ENCODE measurements at places on chromosomes 16 and 17.
A peak's percentile ranks its signal among the peaks of the same experiment; 100 is the strongest.

DNA sequence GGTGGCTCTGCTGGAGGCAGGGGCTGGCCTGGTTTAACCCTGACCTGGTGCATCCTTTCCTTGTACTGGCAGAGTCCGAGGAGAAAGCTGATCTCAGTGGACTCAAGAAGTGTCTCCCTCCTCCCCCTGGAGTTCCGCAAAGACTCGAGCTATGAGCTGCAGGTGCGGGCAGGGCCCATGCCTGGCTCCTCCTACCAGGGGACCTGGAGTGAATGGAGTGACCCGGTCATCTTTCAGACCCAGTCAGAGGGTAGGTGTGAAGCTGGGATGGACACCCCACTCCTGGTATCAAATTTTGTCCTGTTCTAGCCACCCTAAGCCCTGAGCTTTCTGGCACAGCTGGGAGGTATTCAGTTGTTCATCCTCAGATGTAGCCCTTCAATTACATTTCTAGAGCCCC is 42.5 kb downstream of the IL21R start:
- no peak for DNase-seq

GRCh38 chr16:54356391-54356790 is 69.8 kb upstream of the IRX3 start:
- DNase-seq, result no peak

DNA sequence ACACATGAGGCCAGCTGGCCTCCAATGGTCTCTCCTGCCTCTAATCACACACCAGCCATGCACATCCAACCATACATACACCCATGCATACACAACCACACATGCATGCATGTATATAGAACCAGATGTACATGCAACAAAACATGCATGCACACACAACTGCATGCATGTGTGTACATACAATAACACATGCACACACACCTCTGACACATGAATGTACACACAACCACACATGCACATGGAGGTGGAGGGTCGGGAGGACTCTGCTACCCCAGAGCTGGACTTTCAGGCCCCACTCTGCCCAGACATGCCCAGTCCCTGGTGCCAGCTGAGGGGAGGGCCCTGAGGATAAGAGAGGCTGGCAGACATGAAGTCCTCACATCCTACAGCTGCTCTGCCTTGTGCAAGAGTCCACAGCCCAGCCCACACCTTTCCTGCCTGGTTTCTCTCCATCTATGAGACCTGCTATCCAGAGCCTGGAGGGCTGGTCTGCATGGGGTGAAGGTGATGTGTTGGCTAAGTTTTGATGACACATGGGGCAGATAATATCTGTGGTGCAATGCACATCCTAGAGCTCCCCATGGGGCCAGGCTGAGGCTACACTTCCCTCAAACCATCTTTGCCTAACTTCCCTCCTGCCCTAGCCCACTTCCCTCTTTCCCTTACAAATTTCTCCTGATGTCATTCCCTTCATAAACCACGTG is 50.9 kb upstream of the SDK2 start:
- DNase-seq, result no peak

DNA sequence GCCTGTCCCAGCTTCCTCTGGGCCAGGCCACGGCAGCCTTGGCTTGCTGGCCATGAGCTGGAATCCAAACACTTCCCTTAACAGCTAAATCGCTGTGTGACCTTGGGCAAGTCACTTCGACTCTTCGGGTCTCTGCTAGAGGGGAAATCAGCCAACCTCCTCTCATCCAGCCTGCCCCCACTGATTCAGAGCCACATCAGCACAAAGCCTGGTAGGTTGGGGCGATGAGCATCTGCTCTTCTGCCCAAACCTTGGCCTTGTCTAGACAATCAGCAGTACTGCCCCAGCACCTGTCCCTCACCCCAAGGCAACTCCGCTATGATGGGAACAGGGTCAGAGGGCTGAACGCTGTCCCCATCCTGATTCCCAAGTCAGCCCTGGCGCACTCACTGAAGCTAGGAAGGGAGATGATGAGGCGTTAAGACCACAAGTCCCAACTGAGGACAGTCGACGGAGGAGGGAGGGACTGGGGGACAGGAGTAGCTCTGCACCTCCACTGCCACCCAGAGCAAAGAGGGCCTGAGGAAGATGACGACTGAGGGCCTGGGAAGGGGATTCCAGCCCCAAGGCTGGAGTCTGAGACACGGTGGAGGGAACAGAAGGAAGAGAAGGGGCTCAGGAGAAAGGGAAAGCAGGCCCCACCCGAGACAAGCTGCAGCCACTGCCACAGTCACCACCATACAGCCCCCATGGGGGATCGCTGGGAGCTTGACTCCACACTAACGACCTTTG is 1.3 kb downstream of the CLUH start:
- no peak for DNase-seq

- DNase-seq, result no peak
These were observed 47.8 kb downstream of the ANKFY1 start for GRCh38 chr17:4215882-4216570.

- DNase-seq, result no peak
These were observed 10.7 kb downstream of the UTP4 start for GRCh38 chr16:69143116-69143515.

DNA sequence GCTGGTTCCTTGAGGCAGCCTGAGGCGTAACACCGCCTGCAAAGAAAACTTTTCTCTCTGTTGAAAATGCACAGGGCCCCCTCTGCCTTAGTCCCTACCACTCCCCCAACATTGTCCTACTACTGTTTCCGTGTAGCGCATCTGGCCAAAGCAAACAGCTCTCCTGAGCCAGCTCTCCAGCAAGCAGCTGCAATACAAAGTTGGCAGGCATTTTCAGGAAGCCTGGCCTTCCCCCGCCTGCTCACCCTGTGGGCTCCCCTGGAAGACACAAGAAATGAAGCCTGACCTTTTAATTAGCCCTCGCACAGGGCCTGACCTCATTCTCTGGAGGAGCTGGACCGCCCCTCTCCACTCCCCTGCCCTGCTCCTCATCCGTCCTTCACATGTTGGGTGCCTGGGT is 66.7 kb downstream of the SOX9 start:
- peak; percentile 61 for DNase-seq

DNA sequence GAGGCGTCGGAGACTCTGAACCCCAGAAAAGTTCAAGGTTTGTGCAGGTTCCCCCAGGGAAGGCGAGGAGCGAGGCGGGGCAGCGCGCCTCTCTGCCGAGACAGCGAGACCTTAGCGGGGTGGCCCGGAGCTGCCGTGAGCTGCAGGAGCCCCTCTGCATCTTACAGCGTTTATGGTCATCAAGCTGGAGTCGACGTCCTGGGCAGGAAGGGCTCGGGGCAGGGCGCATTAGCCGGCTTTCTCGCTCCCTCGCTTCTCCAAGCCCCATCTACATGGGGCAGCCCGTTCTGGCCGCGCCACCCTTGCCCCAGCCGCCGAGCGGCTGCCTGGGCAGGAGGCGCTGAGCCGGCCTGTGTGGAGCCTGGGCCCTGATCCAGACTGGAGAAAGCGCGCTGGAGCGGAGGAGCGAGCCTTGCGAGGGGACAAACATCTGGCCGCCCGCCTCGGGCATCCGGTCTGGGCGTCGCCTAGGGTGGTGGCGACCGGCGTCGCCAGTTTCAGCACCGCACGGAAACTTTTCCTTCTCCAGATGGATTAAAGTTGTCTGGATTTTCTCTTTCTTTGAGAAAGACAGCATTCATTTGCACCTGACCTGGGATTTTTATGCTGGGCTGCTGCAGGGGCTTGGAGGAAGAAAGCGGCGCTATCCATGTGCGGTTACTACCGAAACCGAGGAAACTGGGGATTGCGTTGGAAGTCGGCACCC is 750 bp downstream of the TMEM132E start:
- DNase-seq, result no peak

DNA sequence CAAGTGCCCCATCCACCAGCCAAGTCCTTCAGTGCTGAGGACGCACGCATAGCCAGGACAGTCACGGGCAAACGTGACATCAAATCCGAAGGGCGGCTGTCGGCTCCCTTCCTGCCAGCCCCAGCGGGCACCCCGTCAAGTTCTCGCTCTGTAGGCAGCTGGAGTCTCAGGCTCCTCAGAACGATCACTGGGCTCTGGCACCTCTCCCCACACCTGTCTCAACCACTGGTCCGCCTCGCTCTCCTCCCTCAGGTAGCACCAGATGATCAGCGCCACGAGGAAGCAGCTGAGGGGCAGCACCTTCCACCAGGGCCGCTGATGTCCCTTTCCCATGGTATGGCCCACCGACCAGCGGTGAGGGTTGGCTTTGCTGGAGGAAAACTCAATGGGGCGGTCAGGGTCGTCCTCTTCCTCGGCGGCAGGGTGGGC is 422 bp downstream of the UQCC4 start:
- peak; percentile 8 for DNase-seq

DNA sequence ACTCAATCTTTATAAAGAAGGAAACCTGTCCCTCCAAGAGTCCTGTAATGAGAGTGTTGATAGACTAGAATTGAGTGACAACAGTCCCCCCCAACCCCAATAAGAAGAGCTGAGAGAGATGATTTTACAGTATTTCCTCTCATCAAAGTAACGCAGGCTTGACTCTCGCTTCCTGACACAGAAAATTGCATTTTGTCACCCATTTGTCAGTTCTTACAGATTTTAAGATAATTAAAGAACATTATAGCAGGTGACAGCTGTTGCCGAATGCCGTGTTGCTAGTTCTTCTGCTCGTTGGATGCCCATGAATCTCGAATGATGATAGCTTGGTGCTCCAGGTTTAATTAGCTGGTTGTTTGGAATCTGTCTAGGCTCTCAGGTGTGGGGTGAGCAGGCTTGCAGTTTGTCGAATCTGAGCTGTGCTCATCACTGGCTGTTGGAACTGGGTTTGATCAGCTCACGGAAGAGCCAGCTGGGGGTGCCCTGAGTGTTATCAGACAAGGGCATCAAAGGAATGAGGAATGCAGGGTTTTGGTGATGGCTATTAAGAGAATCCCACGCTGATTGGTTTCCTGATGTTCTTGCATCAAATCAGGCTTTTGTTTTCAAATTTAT is 84.8 kb upstream of the CPHXL start:
- DNase-seq, result no peak

DNA sequence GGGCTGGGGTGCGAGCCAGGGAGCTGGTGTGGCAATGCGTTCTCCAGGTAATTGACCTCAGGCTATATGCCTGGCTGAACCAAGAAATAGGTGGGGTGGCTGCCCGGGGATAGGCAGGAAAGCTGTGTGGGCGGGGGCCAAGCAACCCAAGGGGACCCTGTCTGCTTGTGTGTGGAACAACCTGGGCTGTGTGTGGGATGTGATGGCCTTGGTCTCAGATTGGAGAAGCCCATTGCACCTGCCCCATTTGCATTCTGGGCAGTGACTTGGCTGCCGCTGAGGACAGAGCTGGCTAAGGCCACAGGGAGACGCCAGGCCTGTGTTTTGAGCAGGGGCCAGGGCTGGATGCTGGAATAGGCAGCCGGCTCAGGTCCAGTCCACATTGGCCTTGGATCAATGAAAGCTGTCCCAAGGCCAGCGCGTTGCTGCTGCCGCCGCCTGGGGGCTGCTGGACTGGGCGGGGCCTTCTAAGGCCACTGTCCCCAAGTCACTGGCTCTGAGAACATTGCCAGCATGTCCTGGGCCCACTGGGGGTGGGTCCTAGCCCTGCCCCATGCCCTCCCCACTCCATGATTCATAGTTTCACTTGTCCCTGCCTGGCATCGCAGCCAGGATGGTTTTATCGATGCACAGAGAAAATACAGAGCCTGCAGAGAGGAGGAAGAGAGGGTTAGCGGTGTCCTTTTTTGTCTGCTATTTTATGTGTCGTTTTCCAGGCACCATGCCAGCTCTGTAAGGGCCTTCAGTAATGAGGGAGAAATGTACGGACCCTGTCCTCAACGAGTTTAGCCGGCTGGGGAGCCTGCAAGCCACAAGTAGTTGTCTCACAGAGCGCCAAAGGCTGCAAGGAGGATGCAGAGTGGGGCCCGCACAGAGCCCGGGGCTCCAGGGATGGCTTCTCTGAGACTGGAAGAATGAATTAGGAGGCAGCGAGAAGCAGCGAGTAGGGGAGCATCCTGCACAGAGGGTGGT is 43.9 kb downstream of the NKD1 start:
- DNase-seq, result no peak

All from myocyte (in vitro differentiated cells).